NCI-H2081 (cell line): ENCODE measurements at places on chromosomes 5 and 9.

DNA sequence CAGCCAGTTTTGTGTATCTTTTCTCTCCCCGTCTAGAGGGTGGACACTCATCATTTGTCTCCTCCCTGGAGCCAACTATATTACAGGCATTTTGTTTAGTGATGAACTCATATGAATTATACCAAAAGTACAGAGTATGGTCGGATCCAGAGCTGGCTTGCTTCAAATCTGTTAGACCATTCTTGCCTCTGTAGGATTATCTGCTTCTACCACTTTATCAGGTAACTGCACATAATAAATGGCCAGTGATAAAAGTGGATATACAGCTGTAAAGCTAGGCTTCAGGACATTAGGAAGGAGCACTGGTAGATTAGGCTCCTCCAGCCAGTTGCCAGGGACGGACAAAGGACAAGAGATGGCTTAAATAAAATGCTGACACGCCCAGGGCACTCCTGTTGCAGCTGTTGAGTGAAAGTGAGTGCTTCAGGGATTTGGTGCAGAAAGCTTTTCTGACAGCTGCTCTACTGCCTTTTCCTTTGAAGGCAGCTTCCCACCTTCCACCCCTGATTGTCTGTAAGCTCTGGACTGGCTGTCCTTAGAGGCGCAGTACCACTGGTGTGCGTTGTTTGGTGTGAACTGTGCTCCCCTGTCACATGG is 259.2 kb downstream of the PDZD2 start:
- DNase-seq, result no peak

- DNase-seq, result no peak
Observed at GRCh38 chr5:108548684-108549596, 167.0 kb upstream of the FBXL17 start.

GRCh38 chr5:123746683-123747360 is 234.8 kb downstream of the CSNK1G3 start:
- no peak for DNase-seq

GRCh38 chr5:52999344-52999949 is 10.3 kb downstream of the ITGA2 start:
- DNase-seq, result no peak

DNA sequence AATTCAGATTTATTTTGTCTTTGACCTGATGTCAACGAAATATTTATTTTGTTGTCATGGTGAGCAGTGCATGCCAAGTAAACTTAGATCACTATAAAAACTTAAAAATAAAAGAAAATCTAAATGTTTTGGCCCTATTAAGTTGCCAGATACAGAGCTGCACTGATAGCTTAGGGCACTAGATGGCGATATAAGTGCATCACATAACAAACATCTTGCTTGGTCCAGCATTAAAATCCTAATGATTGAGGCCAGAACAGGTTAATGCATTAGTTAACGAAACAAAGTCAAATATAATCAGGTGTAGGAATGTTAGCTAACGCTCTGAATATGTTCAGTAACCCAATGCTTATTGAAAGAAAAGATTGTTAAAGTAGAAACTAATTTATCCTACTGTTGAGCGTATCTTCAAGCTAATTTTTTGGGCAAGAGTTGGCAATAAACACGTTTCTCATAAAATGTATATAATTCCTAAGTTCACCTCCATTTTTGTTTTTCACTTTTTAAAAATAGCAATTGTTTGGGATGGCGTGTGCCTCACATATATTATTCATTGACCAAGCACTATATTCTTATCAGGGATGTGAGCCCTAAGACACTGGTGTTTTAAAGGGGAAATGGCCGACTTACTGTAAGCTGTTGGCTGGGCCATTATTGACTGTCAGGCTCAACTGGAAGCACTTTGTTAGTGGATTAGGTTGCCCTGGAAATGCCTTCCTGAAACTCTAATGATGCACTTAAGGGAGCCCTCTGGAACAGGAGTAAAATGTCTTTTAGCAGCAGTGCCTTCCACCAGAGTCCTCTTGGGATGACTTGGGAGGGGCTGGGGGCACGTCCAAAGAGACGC is 33.3 kb downstream of the KCTD16 start:
- peak; percentile 72 for DNase-seq

GRCh38 chr9:104675611-104676010 is 18.7 kb upstream of the OR13D1 start:
- no peak for DNase-seq

DNA sequence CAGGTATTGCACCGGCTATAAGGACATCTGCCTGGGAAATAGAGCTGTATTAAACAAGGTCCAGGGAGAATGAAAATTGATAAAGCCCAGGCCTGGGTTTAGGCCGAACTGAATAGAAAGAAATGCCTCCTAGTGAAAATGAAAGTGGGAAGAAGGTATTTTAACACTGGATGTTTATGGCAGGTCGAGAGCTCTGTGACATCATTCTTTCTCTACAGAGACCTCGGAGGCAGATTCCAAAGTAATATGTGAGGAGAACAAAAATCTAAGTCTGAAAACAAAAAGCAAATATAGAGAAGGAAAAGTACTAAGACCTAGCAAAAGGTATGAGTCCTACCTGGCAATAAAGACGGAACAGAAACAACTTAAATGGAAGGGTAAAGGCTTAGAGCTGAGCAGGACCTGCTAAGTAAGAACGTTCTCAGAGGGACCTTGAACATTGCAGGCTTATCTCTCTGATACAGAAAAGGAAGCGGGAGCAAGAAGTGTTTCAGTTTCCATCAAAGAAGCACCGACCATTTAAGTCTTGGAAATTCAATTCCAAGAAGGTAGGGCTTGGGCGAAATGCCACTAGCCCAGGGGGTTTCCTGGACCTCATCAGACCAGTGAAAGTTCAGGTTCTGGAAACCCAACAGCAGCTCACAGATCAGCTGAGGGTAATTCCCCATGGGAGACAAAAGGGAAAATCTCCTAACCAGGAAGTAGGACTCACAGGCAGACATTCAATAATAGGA is 80.0 kb downstream of the SUSD1 start:
- no peak for DNase-seq

- no peak for DNase-seq
Observed at GRCh38 chr9:84277646-84278045, 62.9 kb downstream of the SLC28A3 start.

DNA sequence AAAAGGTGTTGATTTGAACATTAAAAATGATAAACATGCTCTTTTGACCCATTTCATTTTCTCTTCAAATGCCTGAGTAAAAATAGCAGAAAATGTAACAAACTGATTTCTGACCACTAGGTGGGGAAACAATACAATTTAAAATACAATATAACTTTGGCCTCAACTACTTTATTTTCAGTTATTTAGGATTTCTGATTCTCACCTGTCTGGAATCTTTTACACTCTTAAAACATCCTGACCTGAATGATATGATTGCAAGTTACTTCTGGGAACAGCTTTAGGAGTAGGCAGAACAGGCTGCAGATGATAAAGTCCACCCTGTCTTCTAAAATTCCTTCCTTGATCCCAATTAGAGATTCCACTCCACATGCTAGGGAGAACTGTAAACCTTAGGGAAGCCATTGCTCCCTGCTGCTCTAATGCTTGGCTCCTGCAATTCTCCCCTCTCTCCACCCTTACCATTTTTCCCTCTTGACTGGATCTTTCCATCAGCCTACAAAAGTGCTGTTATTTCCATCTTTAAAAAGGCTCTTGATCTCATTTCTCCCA is 70.3 kb downstream of the FYB1 start:
- DNase-seq, result no peak

DNA sequence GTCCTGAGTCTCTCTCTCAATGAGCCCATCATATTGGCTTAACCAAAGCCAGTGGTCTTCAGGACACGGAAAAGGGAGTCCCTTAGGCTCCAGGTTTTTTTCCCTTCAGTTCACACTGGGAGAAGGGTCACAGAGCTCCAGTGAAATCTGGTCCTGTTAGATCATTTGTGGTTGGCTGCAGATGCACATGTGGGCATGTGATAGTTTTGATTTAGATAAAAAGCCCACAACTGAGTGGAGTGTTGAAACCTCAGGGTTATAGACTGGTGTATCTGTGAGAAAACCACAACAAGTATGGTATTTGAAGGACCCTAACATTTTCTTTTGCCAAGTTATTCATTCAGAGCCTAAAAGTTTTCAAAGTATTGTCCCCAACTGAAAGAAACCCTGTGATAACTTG is 46.7 kb downstream of the PRLR start:
- no peak for DNase-seq

- no peak for DNase-seq
Observed at GRCh38 chr9:7285199-7285598, 514.4 kb downstream of the DMAC1 start.

DNA sequence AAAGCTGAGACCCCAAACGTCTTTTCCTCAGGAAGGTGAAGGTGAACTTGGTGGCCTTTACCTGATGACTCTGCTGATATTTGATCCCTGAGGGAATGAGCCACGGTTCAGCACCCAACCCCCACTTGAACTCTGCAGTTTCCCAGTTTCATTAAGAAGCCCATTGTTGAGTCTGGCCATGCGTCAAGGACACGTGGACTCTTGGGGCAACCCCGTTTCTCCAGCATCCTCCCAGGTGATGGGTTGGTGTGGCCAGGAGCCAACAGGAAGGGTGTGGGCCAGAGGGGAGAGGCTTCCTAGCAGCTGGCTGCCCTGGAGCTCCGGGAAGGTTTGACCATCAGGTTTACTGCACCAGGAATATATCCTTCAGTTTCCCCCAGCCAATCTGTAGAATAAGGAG is 59.5 kb upstream of the GNE start:
- DNase-seq, result no peak

DNA sequence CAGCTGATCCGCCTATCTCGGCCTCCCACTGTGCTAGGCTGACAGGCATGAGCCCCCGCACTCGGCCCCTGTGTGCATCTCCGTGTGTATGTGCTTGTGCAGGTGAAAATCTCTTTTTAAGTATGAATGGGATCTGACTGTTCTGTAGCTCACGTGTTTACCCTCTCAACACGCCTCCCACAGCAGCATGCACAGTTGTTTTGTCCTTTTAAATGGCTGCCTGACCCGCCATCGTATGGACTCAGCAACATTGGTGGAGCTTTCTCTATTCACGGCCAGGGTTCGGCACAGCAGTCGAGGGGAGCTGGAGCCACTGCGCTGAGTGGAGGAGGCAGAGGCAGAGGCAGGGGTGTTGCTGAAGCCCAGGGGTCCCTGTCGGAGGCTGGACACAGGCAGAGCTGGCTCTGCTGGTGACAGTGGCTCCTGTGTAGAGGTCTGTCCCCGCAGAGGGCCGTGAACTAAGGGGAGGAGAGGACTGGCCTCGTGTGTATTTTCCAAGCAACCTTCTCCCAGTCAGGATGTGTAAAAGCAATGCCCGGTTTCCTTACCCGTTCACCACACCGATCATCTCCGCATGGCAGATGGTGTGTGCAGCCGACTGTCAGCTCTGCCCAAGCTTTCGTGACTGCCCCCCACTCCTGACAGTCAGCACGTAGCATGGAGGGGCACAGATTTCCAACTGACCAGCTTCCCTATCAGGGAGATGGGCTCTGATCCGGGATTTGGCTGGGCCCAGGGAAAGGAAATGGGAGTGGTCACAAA is 37.3 kb downstream of the MRPL36 start:
- DNase-seq, result no peak

DNA sequence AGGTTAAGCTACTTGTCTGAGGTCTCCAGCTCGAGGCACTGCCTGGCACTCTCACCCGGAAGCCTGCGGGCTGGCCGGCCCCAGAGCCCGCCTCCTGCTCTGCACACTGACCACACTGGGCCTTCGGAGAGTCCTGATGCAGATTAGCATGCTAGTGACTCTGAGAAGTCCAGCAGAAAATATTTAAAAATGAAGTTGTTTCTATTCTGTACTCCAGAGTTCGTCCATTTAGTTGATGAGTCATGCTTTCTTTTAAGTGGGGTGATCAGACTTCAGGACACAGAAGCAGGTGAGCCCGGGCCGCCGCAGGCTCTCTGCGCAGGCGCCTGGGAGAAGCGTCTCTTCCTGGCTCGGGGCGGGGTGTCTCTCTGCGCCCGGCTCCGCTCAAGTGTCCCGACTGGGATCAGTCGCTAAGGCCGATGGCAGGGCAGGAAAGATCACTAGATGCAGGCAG is 32.5 kb downstream of the FAM240B start:
- DNase-seq, result no peak

- DNase-seq, result peak; percentile 15
Observed at GRCh38 chr9:126860757-126861466, 473 bp downstream of the ZBTB34 start.

- no peak for DNase-seq
Observed at GRCh38 chr5:154228696-154229095, 38.2 kb downstream of the GALNT10 start.

DNA sequence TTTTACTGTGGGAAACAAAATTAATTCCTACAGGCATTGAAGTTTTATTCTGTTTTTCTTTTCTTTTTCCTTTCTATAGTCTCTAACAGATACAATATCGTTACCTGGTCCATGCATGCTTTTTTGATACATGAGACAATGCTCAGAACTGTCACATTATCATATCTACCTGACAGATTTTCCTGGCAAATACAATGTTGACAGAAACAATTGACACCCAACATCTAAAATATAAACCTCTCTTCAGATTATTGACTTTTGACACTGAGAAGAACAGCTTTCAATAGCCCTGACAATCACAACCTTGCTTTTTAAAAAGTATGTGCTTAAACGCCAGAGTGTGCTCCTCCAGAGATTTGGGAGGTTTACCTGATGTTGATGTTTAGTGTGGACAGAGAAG is 2334.6 kb upstream of the WWC1 start:
- DNase-seq, result no peak

- DNase-seq, result no peak
Observed at GRCh38 chr9:37212435-37212834, 92.1 kb downstream of the ZCCHC7 start.

GRCh38 chr5:154972476-154973080 is 31.7 kb downstream of the MRPL22 start:
- DNase-seq, result no peak

DNA sequence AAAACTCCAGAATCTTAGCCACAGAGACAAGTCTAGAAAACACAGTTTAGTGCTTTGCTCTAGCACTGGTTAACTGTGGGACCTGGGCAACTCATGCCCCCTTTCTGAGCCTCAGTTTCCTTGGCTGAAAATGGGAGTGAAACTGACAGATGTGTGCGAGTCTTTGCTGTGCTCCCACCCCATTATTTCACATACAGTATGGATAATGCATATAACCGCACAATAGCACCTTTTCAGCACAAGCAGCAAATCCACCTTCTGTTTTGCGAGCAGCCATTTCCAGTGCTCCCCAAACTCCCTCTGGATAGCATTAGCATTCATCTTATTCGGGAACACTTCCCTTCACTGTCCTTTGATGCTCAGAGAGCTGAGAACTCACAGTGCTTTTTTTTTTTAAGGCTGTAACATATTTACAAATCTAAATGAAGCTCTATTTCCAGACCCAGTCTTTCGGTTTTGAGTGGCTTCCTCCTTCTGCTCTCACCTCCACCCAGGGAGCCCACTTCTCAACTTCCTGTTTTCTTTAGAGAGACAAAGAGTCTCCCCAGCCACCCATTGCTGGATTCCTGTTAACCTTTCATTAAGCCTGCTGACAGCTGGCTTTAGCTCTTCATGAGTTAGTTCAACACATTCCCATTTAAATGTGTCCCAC is 49.2 kb downstream of the TIMD4 start:
- peak; percentile 94 for DNase-seq
